Stimulated activated naive CD4-positive, alpha-beta T cell treated with Interleukin-2 at 50 U/mL for 16 hours (primary cell): ENCODE measurements at places on chromosomes 1 and 21.

- DNase-seq = no peak
Measured at GRCh38 chr1:146032631-146033219, 11.2 kb upstream of the HJV start.

DNA sequence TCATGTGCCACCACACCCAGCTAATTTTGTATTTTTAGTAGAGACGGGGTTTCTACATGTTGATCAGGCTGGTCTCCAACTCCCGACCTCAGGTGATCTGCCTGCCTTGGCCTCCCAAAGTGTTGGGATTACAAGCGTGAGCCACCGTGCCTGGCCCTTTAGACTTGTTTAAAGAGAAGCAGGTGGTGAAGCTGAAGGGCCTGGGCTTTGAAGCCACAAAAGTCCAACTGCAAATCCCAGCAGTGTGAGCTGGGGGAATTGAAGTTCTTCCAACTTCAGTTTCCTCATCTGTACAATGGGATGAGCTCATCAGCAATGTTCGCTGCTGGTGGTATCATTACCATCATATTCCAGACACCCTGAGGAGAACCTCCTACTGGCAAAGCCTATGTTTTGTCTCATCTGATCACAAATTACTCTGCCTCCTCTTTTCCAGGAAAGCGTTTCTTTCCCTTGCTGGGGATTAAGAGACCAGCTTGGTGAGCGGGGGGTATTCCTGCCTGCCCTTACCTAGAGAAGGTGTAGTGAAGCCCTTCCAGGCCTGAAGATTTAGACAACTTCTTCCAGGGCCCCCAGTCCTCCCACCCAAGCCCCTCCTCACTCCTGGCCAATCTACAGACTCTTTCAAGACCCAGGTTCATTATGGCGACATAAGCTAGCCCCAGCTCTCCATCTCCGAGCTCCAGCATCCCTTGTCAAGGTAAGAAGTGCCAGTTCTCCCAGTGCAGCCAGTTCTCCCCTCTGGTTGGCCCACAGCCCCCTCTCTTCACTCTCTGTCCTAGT, 2.4 kb upstream of the SHISA4 start:
- DNase-seq = no peak

- no peak for DNase-seq
Measured at GRCh38 chr1:8985915-8986813, 40.1 kb downstream of the SLC2A7 start.

DNA sequence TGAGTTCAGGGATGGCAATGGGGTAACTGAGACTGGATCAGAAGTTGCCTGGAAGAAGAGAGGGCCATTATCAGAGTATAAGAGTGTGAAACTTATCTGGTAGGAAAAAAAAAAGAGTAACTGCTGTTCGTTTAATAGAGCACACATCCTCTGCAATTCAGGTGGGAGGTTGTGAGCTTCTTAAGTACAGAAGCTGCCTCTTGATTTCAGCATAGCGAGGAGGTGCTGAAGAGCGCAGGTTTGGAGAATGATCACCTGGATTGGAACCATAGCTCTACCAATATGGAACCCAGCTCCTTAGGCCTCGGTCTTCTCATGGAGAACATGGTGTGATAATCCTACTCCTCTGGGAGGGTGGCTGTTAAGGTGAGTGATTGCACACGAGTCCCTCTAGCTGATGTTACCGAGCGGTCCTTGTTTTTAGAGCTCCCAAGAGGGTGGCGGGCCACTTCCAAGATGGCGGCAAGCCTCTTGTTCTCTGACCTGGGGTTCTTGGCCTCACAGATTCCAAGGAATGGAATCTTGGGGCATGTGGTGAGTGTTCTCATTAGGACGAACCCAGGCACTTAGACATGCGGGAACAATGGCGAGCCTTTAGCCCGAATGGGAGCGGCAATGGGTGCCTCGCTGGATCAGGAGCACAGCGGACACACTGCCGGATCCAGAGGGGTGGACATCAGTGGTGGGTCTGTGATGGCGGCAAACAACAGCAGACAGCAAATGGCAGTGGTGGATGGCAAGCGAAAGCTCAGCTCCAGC, 3.3 kb upstream of the MX1 start:
- no peak for DNase-seq

GRCh38 chr21:29148530-29148929, 18.1 kb downstream of the MAP3K7CL start:
- no peak for DNase-seq

DNA sequence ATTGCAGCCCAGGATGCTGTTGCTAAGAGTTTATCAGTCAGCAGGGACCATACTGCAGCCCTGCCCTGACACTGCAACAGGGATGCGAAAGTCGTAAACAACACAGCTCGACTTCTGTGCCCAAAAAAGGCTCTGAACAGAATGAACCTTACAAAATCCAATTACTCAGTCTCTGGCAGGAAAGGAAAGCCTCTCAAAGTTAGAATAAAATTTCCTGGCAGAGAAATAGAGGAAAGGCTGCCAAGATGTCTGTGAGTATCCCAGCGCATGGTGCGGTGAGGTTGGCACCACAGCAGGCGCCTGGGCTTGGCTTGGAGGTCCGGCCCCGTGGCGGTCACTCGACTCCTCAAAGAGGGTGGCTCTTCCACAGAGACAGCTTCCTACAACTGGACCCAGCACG, 185.8 kb downstream of the PCP4 start:
- DNase-seq = no peak

DNA sequence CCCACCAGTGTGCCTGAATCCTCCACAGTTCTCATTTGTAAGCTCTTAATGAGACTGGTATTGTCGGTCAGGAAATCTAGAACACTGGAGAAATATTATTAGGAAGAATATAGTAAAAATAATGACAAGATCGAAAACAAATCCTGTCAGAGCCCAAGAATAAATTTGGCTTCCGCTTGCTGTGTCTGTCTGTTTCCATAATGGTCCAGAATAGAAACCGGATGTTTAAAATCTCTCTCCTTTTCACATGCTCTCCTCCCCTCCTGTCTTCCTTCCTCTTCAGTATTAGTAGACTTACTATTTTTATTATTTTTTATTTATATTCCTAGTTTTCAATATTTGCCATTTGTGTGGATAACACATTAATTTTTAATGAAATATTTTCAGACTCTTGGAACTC, 187.7 kb downstream of the SDCCAG8 start:
- no peak for DNase-seq

GRCh38 chr1:71857862-71858261, 424.5 kb downstream of the NEGR1 start:
- DNase-seq = no peak

DNA sequence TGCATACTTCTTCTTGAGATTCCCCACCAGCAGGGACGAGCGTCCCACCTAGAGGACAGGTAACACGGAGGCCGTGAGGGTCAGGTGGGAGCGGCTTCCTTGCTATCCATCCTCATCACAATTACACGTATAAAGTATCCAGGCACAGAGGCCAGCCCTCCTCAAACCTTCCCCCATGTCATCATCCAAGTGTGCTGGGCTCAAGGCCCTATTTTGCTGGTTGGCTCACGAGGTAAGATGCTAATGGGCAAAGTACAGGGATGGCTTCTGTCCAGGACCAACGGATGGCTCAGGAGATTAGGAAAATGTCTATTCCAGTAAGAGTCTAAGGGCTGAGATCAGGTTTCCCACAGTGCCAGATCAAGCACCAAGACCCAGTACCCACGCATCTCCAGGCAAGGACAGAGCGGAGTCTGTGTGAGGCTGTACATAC, 11.5 kb upstream of the A3GALT2 start:
- no peak for DNase-seq
